Urothelium cell line (cell line): ENCODE measurements at places on chromosomes 3 and 15.

DNA sequence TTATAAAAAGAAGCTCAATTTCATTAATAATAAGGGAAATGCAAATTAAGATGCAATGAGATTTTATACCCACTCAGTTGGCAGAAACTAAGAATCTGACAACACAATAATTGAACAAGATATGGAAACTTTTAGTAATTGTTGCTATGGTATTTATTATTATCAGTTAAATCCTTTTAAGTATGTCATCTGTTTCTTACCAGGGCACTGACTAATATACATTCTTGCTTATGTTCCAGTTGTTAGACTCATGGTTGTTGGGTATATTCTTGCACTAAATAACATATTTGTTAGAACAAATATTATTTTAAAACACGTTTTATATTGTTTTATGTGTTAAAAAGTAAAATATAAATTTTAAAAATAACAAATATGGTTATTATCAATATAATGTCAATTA is 690.3 kb downstream of the MECOM start:
- no peak for DNase-seq

GRCh38 chr3:187946981-187947380 is 201.7 kb upstream of the BCL6 start:
- DNase-seq = no peak

DNA sequence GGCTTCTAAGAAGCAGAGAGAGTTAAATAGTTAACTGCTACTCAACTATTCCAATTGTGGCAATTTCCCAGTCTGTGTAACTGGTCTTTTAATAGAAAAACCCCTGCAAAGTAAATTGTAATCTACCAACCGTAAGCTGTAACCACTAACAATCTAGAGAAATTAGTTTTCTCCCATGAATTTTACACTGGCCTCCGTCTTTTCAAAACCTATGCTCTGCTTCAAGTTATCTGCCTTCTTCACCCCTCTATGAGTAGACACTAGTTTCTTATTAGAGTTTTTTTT is 42.6 kb downstream of the LRRFIP2 start:
- DNase-seq = no peak

DNA sequence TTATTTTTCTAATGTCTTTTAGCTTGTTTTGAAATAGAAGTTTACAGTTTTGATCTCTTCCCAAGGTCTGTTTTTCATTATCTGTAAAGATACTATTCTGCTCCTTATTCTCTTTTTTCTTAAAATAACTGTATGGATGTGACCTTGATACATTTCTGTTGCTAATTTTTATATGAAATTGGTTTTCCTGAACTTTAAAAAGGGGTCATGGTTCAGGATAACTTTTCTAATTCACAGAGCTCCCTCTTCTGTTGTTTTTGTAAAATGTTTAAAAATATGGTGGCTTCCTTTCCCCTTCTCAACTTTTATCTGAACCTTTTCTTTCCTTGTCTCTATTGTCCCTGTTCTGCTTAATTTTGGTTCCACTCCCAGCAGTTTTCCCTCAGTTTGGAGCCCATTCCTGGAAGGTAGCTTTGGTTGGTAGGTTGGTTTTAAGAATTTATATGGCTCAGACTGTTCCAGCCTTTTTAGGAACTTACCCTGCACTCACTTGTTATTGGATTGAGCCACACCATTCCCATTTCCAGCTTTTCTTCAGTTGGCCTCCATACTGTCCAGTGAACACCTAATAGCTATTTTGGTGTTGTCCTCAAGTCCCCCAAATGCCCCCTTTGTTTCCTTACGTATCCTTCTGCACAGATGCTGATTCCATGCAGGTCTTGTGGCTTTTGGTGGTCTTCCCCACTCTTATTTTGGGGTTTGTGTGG is 70.3 kb downstream of the SLMAP start:
- DNase-seq = no peak
